ENCODE measurements at places on chromosomes 7 and 10.

GRCh38 chr7:28409716-28410627 lies 2.3 kb upstream of the CREB5 start:
- peak overlapping the region; percentile 50 for H3K27ac ChIP-seq
- no peaks in the 10 kb centered on the region for H3K36me3 ChIP-seq

DNA sequence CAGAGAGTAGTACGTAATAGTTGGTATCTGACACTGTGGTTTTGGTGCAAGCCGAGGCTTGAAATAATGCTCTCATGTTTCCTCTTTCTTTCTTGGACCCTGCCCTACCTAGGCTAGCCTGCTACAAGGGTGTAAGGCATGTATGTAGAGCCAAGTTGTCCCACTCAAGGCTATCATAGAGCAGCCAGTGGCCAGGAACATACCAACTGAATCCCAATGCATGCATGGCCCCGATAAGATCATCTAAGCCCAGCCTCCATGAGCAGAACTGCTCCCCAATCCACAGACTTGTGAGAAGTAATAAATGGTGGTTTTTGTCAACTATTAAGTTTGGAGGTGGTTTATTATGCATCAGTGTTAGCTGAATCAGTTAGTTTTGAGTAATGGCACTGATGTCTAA lies 250.2 kb downstream of the SH2D4B start:
- no peak for DNase-seq
- H3K27me3 ChIP-seq = peaks cover 14% of the 10 kb centered on the region
- H3K36me3 ChIP-seq = no peaks in the 10 kb centered on the region
- H3K4me1 ChIP-seq = no peaks in the 10 kb centered on the region

- no peaks in the 10 kb centered on the region for H3K4me1 ChIP-seq
- H3K4me3 ChIP-seq = no peak overlapping the region
- DNase-seq = no peak
- H3K36me3 ChIP-seq = no peaks in the 10 kb centered on the region
- no peak overlapping the region for H3K27ac ChIP-seq
- H3K27me3 ChIP-seq = no peaks in the 10 kb centered on the region
Observed at GRCh38 chr10:74543276-74543675, 283.1 kb upstream of the KAT6B start.

DNA sequence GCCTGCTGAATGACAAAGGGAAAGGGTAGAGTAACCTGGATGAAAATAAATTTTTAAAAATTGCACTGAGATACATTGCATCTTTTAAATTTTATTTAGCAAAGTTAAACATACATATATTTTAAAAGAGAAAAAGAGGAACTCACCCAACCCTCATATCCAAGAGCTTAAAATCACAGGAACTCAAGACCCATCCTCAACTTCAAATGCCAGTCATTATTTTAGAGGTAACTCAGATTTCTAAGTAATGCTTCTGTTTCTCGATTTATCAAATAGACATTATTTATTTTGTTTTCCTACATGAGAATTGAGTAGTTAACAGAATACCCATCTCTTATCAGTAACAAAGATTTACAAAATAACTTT lies 32.4 kb upstream of the KMT2E start:
- H3K27ac ChIP-seq = peak overlapping the region; percentile 72
- peaks cover 72% of the 10 kb centered on the region for H3K4me1 ChIP-seq
- H3K4me3 ChIP-seq = no peak overlapping the region
- no peak for DNase-seq

- H3K36me3 ChIP-seq = no peaks in the 10 kb centered on the region
- H3K4me1 ChIP-seq = no peaks in the 10 kb centered on the region
- no peak overlapping the region for H3K4me3 ChIP-seq
Observed at GRCh38 chr7:154647625-154648024, 355.3 kb downstream of the PAXIP1 start.

GRCh38 chr10:12018438-12019282 lies 23.9 kb downstream of the UPF2 start:
- DNase-seq = no peak
- H3K27ac ChIP-seq = no peak overlapping the region
- H3K36me3 ChIP-seq = no peaks in the 10 kb centered on the region
- peaks cover 34% of the 10 kb centered on the region for H3K4me1 ChIP-seq
- H3K27me3 ChIP-seq = no peaks in the 10 kb centered on the region
- H3K4me3 ChIP-seq = no peak overlapping the region

GRCh38 chr7:49001610-49002033 lies 77.3 kb downstream of the CDC14C start:
- no peak overlapping the region for H3K27ac ChIP-seq
- H3K27me3 ChIP-seq = no peaks in the 10 kb centered on the region

DNA sequence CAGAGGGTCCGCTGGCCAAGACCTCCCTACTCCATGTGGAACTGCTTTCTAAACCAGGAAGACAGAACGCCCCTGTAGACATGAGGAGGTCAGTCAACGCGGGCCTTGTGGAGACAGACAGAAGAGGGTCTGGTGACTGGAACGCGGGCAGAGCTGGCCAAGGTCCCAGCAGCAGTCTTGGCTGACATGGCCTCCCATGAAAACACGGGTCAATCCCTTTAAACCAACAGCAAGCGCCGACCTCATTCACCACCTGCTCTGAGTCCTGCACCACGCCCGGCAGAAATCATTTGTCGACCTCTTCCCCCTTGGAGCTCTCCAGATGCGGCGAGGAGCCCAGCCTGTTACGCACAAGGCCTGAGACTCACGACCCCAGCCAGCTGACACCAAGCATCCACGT lies 78.5 kb downstream of the ZRANB1 start:
- DNase-seq = no peak
- no peak overlapping the region for H3K27ac ChIP-seq
- no peak overlapping the region for H3K4me3 ChIP-seq
- no peaks in the 10 kb centered on the region for H3K27me3 ChIP-seq
- no peaks in the 10 kb centered on the region for H3K4me1 ChIP-seq
- H3K36me3 ChIP-seq = peaks cover 6% of the 10 kb centered on the region

GRCh38 chr7:125136341-125136740 lies 206.7 kb upstream of the POT1 start:
- H3K4me3 ChIP-seq = no peak overlapping the region
- H3K4me1 ChIP-seq = no peaks in the 10 kb centered on the region
- H3K27ac ChIP-seq = no peak overlapping the region

GRCh38 chr7:2736411-2736914 lies 48.5 kb downstream of the AMZ1 start:
- DNase-seq = peak; percentile 65
- H3K4me3 ChIP-seq = peak overlapping the region; percentile 26
- H3K27ac ChIP-seq = peak overlapping the region; percentile 91

GRCh38 chr10:132865171-132865631 lies 77.2 kb downstream of the CFAP46 start:
- no peaks in the 10 kb centered on the region for H3K4me1 ChIP-seq
- no peak for DNase-seq
- H3K27ac ChIP-seq = no peak overlapping the region
- H3K36me3 ChIP-seq = no peaks in the 10 kb centered on the region

- peaks cover 36% of the 10 kb centered on the region for H3K36me3 ChIP-seq
- H3K4me1 ChIP-seq = no peaks in the 10 kb centered on the region
- H3K27me3 ChIP-seq = no peaks in the 10 kb centered on the region
- no peak overlapping the region for H3K27ac ChIP-seq
- DNase-seq = no peak
Observed at GRCh38 chr7:105618016-105618296, 36.7 kb upstream of the EFCAB10 start.

DNA sequence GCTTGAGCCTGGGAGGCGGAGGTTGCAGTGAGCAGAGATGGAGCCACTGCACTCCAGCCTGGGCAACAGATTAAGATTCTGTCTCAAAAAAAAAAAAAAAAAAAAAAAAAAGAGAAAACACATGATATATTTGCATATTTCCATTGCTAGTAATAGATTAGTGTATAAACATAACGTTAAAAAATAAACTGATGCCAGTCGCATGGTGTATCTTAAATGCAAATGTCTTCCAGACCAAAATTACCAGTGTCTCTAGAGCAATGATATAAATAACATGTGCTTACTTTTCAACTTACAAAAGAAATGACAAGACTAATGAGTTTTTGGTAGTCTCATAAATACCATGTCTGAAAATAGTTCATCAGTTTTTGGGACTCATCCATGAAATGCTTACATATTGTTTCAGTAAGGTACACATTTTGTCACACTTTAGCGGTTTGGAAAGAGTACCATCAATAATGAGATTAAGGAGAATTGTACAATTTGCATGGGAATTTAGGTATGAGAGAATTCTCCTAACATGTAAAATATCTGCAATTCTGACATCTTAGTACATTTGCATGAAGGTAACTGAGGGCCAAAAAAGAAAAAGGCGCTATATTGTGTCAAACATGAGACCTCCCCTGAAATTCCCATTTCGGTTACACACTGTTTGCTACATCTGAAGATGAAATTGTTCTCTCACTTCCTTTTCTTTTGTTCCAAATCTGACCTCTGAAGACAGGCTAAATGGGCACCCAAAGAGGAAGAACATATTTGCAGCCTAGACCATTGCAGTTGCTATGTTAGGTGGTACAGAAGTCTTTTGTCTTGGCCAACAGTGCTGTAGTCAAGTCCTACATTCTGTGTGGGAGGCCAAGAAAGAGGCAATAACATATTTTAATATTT lies 51.5 kb upstream of the PIP4K2A start:
- H3K27ac ChIP-seq = no peak overlapping the region
- H3K4me1 ChIP-seq = peaks cover 34% of the 10 kb centered on the region
- peaks cover 15% of the 10 kb centered on the region for H3K36me3 ChIP-seq
- DNase-seq = peak; percentile 18

DNA sequence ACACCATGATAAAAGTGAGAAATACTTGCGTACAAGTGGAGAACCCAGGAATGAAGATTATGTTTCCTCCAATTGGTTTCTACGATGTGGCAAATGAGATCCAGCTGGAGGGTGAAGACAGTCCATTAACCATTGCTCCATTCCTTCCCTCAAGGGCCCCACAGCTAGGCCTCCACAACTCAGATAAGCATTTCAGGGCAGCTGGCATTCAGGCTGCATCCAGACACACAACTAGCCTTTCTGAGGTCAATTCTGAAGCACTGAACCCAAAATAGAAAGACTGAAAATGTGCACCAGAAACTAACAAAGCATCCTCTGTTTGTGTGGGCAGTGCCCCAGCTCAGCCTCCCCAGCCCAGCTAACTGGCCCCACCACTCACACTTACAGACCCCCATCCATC lies 94.8 kb downstream of the GSAP start:
- H3K36me3 ChIP-seq = peaks cover 44% of the 10 kb centered on the region
- H3K27me3 ChIP-seq = no peaks in the 10 kb centered on the region
- DNase-seq = no peak
- H3K4me1 ChIP-seq = peaks cover 6% of the 10 kb centered on the region
- H3K27ac ChIP-seq = no peak overlapping the region

- no peak overlapping the region for H3K4me3 ChIP-seq
- no peaks in the 10 kb centered on the region for H3K4me1 ChIP-seq
- no peak overlapping the region for H3K27ac ChIP-seq
- no peak for DNase-seq
Observed at GRCh38 chr10:78870458-78870857, 198.3 kb upstream of the ZMIZ1 start.

DNA sequence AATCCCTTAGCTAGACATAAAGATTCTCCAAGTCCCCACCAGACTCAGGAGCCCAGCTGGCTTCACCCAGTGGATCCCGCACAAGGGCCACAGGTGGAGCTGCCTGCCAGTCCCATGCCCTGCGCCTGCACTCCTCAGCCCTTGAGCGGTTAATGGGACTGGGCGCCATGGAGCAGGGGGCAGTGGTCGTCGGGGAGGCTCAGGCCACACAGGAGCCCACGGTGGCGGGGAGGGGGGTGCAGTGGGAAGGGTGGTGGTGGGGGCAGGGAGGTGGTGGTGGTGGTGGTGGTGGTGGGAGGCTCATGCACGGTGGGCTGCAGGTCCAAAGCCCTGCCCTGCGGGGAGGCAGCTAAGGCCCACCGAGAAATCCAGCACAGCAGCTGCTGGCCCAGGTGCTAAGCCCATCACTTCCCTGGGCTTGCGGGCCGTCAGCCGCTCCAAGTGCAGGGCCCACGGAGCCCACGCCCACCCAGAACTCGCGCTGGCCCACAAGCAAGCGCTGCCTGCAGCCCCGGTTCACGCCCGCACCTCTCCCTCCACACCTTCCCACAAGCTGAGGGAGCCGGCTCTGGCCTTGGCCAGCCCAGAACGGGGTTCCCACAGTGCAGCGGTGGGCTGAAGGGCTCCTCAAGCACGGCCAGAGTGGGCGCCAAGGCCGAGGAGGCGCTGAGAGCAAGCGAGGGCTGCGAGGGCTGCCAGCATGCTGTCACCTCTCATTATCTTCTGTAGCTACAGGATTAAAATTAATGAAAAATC lies 732.5 kb upstream of the POM121L12 start:
- no peak overlapping the region for H3K27ac ChIP-seq
- H3K27me3 ChIP-seq = no peaks in the 10 kb centered on the region
- no peaks in the 10 kb centered on the region for H3K36me3 ChIP-seq
- no peak overlapping the region for H3K4me3 ChIP-seq

DNA sequence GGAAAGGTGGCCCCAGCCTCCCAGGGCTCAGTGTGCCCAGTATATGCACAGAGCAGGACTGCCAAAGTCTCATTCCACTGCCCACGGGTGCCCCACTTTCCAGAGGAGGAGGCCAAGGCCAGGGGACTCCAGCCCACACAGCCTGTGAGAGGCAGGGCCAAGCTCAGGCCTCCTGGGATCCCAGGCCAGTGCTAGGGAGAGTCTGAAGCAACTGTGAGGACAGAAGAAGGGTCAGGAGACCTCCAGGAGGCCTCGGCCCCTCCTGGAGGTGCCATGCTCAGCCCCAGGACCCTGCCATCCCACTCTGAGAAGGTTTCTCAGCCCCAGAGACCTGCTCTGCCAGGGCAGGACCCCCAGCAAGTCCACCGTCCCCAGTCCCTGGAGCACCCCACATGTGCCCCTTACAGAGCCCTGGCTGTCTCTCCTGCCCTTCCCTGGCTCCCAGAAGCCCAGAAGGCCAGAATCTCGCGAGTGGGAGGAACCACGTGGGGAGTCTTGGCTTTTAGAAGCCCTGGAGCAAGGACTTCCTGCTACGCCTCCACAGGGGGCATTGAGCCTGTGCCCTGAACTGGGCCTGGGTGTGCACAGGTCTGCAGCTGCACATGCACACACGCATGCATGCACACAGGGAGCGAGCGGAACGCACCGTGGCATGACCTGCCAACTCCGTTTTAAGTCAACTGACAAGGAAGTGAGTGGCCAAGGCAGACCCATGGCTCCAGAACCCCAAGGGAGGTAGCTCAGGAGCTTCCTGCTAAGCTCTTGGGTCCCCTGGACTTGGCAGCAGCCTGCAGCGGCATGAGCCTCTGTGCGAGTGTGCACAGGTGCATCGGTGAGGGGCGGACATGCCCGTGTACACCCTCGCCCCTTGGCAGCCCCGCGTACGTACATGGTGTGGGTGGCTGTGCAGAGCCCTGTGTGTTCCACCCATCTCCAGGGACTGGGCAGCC lies 33.6 kb downstream of the ZCCHC24 start:
- H3K4me1 ChIP-seq = peaks cover 10% of the 10 kb centered on the region
- H3K36me3 ChIP-seq = no peaks in the 10 kb centered on the region
- no peak overlapping the region for H3K27ac ChIP-seq
- no peaks in the 10 kb centered on the region for H3K27me3 ChIP-seq
- DNase-seq = no peak
- H3K4me3 ChIP-seq = no peak overlapping the region

GRCh38 chr10:83182076-83182475 lies 957.2 kb upstream of the GHITM start:
- DNase-seq = no peak
- no peak overlapping the region for H3K4me3 ChIP-seq
- no peaks in the 10 kb centered on the region for H3K4me1 ChIP-seq
- H3K36me3 ChIP-seq = no peaks in the 10 kb centered on the region
- no peaks in the 10 kb centered on the region for H3K27me3 ChIP-seq
